ENCODE measurements at places on chromosomes 3 and 15. TPM values are rescaled to one million over a fixed set of nuclear protein-coding genes. Genes with fewer than 3 reads are reported as not detected.

Gene TMEM212
- total RNA-seq, result not detected

GRCh38 chr3:167851171-167851570 is 115.7 kb downstream of the SERPINI1 start:
- no peak for DNase-seq

GRCh38 chr3:64921281-64922065 is 233.7 kb upstream of the ADAMTS9 start:
- no peak for DNase-seq

Gene SLC22A14
- total RNA-seq, result 0.20 TPM

Gene TEX55
- not detected for total RNA-seq

Measured in mesothelial cell of epicardium (in vitro differentiated cells).